Fibroblast of skin of back (primary cell): ENCODE measurements at places on chromosomes 13 and 19.
A peak's percentile ranks its signal among the peaks of the same experiment; 100 is the strongest.

DNA sequence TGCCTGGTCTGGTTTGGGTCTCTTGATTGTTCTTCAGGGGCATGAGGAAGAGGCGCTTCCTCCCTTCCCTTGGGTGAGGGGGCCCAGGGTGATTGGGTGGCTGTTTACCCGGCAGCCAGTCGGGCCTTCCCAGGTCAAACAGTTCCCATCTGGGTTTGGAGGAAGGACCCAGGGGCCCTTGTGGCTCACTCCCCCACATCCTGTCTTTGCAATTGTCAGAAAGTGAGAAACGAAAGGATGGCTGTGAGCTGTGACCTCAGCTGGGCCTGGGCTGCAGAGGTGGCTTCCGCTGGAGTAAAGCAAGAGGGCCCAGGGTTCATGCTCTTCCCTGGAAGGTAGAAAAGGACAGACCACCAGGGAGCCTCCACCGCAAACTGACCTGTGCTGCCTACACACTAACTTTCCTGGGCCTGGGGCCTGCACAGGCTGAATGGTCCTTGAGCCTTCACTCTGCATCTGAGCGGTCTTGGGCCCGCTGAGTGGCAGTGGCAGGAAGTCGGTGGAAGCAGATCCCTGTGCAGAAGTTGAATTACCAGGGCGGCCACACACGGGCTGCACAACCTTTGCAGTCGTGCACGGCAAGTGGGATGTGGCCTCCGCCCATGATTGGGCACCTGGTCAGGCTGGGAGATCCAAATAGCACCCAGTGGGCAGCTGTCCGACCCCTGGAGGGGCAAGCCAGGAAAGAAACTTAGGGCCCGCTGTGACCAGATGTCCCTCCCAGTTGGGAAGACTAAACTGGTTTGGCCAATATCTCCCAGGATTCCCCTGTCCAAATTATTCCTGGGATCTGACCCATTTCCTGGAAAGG is 5.3 kb upstream of the CD79A start:
- DNase-seq = no peak

DNA sequence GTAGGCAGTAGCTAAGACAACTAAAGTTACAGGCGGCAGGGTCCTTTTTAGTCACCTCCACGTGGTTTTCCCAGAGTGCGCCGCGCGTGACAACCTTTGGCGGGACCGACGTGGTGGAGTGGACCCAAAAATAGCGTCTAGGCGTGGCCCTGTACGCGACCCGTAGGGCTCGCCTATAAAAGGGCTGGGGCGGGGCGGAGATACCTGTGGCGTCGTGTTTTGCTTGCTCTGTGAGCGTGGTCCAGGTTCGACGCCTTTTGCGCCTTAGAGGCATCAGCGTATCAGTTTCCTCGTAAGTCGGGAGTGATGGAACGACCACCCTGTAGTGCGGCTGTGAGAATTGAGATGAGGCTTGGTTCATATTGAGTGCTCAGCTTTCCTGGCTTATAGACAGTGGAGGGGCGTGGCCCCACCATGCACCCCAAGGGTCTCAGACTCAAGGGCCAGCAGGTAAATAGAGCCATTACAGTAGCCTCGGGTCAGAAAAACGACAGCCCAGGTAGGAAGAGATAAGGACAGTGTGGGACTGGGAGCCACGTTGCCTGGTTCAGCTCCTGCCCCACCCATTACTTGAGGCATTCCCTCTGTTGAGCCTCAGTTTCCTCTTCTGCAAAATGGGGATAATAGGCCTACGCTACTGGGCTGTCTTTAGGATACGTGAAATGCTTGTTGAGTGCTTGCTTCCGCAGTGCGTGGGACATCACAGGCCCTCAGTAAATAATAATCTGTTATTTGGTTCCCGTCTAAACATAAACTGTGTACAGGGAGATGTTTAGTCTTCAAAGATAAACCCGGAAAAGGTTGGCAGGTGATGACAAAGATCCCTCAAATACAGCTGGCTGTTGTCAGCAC is 693 bp upstream of the TMED1 start:
- DNase-seq = peak; percentile 86

- DNase-seq = peak; percentile 84
These were observed 13.9 kb upstream of the CACNG6 start for GRCh38 chr19:53977429-53977990.

DNA sequence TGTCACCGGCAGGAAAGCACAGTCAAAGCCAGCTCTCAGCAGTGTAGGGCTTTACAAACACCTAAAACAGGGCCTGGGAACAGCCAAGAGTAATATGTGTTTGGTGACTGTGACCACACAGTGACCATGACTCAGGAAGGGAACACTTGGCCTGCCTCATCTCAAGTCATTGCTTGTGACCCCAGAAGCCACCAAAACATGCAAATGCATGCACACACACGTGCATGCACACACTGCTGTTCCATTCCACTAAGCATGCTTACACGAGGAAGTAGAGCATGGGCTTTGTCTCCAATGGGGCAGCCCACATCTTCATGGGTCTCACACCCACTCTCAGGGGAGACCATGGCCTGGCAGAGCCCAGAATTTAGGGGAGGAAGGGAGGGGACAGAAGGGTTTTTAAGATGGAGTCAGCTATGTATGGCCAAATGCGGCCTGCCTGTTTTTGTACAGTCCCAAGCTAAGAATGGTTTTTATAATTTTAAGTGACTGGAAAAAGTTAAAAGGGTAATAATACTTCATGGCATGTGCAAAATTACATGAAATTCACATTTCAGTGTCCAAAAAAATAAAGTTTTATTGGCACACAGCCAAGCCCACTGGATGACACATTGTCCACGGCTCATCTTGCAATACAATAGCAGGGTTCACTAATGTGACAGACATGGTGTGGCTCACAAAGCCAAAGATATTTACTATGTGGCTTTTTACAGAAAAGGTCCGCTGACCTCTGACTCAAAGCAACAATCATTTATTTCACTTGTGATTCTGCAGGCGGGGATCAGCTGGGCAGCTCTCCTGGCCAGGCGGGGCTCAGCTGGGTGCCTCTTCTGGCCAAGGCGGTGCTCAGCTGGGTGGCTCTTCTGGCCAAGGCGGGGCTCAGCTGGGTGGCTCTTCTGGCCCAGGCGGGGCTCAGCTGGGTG is 17.3 kb downstream of the ZFR2 start:
- no peak for DNase-seq

DNA sequence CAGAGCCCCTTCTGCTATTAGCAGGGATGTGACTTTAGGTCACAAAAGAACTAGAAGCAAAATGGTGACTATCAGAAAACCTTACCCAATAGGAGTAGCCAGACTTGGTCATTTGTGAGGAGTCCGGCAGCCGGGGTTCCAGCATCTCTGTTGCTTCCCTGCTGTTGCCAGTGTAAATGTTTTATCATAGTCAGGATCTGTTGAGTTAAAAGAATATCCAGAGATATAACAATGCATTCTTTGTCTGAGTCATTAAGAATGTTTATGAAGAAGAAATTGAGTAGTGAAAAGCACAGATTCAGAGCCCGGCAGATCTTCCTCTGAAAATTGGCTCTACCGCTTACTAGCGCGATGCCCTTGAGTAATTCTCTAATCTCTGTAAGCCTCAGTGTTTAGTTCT is 84.2 kb downstream of the COL4A2 start:
- peak; percentile 82 for DNase-seq

GRCh38 chr13:48490241-48490640 is 42.6 kb downstream of the RCBTB2 start:
- no peak for DNase-seq

DNA sequence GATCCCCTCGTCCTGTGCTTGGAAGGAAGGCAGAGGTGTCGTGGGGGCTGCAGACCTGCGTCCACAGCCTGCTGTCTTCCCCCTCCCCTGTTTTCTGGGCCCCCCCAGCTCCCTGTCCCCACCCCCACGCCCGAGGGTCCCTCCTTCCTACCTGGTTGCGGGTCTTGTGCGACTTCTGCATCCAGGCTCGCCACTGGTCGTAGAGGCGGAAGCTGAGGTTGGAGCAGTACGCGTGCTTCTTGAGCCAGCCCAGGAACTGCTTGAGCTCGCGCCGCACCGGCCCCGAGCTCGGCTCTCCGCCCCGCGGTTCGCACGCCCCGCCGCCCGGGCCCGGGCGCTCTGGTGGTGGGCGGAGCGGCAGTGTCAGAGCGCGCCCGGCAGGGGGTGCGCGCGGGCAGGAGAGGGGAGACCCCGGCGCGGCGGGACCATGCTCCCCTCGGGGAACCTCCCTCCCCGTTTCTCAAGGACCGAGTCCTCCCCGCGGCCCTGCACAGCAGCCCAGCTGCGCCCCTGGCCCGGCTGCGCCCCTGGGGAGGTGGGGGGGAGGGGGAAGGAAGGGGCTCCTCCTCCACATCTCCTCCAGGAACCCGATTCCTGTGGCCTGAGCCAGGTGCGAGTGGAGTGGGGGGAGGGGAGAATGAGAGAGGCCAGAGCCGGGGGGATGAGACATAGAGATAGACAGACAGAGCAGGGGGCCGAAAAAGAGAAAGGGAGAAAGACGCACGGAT is 5.7 kb downstream of the REX1BD start:
- peak; percentile 68 for DNase-seq

DNA sequence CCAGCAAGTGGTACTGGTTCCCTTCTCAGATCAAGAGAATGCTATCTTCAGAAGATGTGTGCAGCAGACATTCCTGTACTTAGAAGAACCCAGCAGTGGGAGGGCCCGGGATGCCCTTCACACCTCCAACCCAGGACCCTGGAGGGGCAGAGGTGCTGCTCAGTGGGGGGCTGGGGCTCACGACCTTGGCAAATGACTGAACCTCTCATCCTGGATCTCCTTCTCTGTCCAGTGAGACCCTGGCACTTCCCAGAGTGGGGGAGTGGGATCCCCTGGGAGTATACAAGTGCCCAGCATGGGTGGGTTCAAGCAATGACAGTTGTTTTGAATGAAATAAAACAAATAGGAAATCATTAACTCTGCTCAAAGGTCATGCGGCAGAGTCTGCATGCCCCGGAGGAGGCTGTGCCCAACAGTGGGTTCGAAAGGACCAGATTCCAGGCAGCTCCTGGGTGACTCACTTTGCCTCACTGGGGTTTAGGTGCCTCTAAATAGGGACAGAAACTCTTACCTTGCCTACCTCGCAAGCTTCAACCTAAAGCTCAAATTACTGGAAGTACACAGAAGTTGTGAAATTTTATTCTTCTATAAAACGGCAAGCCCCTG is 26.9 kb downstream of the GGACT start:
- no peak for DNase-seq

- no peak for DNase-seq
These were observed 36.1 kb downstream of the ADPRHL1 start for GRCh38 chr13:113417008-113417751.

DNA sequence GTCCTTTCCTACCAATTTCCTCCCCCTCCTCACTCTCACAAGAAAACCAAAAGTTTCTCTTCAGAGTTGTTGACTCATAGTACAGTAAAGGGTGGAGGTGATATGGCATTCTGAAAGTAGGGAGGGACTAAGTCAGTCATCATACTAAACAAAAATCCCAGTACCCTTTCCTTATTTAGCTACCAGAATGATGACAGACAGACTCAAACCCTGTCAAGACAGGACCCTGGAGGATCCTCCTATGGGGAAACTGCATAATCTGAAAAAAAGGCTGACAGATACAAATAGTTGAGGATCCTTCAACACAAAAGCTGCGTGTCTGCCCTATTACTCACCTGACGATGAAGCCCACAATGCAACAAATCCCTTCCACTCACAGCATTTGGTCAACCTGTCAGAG is 55.5 kb downstream of the CYSLTR2 start:
- no peak for DNase-seq

DNA sequence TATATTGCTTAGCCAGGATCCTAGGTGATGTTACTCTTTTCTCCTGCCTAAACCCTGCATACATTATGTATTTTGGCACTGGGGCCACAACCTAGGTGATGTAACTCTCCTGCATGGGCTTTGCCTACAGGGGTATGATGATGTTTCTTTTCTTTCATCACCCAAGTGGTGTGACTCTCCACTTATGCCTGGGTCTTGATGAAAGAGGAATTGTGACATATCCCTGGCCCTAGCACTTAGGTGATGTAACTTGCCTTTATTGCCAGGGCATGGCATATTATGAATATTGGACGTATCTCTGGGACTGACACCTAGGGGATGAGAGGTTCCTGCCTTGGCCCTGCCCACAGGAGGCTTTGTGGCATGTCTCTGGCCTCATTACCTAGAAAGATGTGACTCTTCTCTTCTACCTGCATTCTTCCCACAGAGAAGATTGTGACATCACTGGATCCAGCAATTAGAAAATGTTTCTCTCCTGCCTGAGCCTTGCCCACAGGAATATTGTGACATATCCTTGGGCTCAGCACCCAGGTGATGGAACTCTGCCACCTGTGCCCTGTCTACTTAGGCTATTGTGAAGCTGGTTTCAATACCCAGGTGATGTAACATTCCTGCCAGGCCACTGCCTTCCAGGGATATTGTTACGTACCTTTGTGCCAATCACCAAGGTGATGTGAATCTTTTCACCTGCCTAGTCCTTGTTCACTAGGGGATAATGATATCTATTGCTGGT is 27.3 kb upstream of the ZNF254 start:
- DNase-seq = no peak

- no peak for DNase-seq
These were observed 1128.2 kb upstream of the PCDH9 start for GRCh38 chr13:68358294-68358705.

DNA sequence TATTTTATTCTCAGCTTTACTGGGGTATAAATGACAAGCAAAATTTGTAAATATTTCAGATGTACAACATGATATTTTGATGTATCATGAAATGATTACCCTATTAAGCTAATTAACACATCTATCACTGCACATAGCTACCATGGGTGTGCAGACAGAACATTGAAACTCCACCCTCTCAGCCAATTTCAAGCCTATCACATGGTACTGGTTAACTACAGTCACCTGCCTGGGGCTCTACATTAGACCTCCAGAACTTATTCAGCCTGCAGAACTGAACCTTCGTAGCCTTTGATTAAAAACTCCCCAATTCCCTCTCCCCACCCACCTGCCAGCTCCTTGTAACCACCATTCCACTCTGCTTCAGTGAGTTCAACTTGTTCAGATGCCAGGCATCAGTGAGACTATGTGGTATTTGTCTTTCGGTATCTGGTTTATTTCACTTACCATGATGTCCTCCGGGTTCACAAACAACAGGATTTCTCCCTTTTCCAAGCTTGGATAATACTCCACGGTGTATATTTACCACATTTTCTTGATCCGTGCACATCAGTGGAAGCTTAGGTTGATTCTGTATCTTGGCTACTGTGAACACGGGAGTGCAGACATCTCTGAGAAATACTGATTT is 19.2 kb downstream of the RAB20 start:
- no peak for DNase-seq
